ENCODE measurements at places on chromosomes 11 and 22. TPM values are rescaled to one million over a fixed set of nuclear protein-coding genes. Genes with fewer than 3 reads are reported as not detected.

DNA sequence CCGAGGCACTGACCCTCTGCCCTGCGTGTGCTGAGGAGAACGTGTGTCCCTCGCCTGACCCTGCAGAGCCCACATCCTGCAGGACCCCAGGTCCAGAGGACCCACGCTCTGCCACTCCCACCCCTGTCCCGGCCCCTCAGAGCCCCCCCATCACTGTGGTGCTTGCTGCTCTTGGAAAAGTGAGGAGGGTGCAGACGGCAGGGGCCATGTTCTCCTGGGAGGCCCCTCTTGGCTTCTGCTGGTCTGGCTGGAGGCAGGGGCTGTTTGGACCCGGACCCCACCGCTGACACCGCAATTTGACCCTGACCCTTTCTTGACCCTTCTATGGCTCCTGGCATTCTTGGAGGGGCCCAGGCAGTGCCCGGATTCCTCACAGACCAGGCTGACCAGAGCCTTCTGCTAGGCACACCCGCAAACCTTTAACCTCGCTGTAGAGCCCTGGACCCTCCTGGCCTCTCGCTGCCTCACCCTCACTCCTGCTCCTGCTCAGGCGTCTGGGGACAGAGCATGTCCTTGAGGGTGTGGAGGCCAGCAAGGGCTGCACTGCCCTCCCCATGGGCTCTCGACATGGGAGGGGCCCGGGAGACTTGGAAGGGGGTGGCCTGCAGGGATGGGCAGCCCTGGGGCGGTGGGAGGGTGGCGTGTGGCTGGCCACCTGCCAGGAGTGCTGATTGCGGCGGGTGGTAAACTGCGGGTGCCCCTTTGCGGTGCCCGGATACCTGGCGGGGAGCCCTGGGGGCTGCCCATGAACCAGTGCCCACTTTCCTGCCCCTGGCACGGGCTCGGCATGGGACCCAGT is 37.0 kb upstream of the MUC5AC start:
- DNase-seq: no peak

DNA sequence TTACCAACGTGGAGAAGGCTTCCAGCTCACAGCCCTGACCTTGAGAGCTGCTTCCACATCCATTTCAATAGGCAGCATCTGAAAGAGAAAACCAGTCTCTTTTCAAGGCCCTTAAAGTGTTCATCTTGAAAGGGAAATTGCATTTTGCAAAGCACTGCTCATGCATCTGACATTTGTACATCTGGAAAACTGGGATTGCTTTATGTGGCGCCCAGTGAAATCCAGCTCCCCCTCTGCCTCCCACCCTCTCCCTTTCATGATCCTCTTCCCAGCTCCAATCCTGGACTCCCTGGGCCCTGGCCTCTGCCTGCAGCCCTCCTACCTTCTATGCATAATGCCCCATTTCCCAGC is 17.4 kb downstream of the TP53AIP1 start:
- no peak for DNase-seq

GRCh38 chr11:46298699-46299433 is 21.4 kb downstream of the CREB3L1 start:
- DNase-seq: no peak

CECR2 gene
- 0.06 TPM for polyA plus RNA-seq

- DNase-seq: no peak
Observed at GRCh38 chr11:7495882-7496551, 10.7 kb downstream of the OLFML1 start.

DNA sequence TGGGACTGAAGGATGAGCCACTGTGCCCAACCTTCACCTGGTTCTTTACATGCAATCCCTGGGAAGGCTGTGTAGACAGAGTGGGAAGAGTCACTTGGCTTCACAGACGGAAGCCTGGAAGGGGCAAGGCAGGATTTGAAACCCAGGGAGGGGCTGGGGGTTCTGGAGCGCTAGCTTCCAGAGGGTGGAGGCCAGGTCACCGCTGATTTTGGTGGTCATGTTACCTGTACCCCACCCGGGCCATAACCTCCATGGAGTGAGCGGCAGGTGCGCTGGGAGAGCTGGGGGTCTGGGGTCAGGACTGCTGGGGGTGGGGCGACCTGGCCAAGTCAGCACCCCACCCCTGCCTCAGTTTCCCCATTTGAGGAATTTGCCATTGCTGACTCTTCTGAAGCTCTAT is 38.3 kb downstream of the PDGFB start:
- DNase-seq: no peak

GRCh38 chr11:117713538-117713991 is 83.5 kb downstream of the DSCAML1 start:
- DNase-seq: no peak

DNA sequence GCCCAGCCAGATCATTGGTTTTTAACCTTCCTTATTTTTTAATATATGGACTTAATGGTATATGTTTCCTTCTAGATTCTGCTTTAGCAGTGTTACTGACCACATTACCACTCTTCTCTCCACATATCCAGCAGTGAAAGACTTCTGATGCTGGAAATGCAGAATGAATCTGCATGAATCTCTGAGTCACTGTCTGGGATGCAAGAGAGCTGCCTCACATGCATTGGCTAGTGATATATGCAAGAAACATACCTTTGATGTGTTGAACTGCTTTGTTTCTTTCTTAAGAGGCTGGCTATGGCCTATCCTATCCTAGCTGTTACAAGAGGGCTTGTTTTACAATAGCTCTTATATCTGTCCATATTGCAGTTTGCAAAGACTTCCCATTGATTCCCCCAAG is 16.6 kb upstream of the AMPD3 start:
- no peak for DNase-seq

GRCh38 chr11:59960502-59961381 is 3.1 kb upstream of the OOSP4A start:
- DNase-seq: no peak

TMEM132A gene
- 88.0 TPM for polyA plus RNA-seq

- DNase-seq: no peak
Observed at GRCh38 chr11:68099474-68100405, 21.4 kb downstream of the CHKA start.

DNA sequence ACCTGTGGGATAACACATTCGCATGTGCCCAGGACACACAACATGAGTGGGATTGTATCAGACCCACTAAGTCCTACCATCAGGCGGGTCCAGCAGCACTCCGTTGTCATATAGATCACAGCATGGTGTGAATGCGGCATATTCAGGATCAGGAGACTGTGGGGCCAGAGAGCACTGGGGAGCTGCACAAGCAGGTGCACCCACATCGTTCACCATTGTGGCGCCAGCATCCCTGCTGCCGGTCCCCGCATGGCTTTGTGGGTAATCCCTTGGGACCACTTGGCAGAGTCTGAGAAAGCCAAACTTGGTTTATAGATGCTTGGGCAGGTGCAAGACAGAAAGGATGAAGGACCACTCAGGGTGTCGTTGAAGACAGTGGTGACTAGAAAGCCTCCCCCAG is 201.6 kb upstream of the B3GAT1 start:
- no peak for DNase-seq

DNA sequence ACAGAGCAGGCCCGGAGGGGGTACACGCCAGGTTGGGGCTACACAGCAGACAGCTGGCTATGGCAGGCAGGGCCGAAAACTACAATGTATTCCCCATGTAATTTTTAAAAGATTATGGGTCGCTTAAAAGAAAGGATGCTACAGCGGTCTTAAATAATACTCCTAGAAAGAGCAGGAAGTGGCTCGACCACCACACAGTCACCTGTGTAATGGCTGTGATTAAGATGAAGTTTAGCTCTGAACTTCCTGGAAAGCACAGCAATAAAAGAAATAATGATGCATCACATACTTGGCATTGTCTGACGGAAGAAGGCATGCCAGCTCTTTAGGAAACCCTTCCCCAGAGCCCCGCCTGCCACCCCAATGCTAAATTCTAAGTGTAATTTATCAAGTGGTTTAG is 32.6 kb downstream of the WNT11 start:
- DNase-seq: no peak

MMP12 gene
- polyA plus RNA-seq: not detected

Data from A549 (cell line).